Naive thymus-derived CD4-positive, alpha-beta T cell (primary cell): ENCODE measurements at places on chromosomes 2 and 18. TPM values are rescaled to one million over a fixed set of nuclear protein-coding genes. Genes with fewer than 3 reads are reported as not detected.

FAM124B gene
- not detected for polyA plus RNA-seq

OTX1 gene
- polyA plus RNA-seq, result not detected

CPS1 gene
- not detected for polyA plus RNA-seq

UCN gene
- polyA plus RNA-seq, result 0.35 TPM

TLX2 gene
- polyA plus RNA-seq, result not detected

FAM237A gene
- not detected for polyA plus RNA-seq

ONECUT2 gene
- not detected for polyA plus RNA-seq

DNA sequence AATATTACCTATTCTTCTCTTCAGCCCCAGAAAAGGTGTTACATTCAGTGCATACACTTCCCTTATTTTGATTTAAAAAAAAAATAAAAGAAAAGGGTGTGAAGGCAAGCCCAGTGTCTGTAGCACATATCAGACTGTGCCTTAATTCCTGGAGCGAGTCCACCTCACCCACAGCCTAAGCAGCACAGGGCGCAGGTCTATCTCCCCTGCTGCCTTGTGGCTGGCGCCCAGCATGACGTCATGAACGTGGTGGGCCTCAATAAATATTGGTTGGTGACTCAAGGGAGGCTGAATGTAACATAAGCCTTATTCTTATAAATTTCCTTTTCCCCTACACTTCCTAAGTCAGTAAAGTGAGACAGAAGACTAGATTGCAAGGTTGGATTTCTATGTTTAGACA, 26.4 kb downstream of the ST3GAL5 start:
- DNase-seq, result no peak

DNA sequence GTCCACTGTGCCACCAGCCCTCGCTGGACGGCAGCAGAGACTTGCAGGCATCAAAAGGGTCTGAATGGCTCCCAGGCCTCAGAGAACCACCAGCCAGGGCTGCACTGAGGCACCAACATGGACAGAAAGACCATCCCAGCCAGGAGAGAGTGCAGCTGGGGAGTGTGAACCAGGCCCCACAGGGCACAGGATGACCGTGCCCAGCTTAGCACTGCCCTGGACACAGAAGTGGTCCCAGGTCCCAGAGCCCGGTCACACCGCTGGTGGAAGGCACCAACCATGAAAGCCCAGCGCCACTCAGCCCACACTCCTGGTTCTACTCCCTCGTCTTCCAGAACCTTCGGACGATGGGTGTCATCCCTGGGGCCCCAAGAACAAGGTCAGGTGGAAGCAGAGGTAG, 20.5 kb downstream of the AQP12A start:
- no peak for DNase-seq

GRCh38 chr2:198135481-198135934, 331.1 kb downstream of the PLCL1 start:
- DNase-seq, result no peak

GRCh38 chr2:65562890-65563289, 130.5 kb upstream of the SPRED2 start:
- DNase-seq, result no peak

GRCh38 chr18:79552140-79552631, 127.4 kb upstream of the CTDP1 start:
- no peak for DNase-seq

- no peak for DNase-seq
These were observed 352.0 kb downstream of the IRS1 start for GRCh38 chr2:226447338-226448300.

DNA sequence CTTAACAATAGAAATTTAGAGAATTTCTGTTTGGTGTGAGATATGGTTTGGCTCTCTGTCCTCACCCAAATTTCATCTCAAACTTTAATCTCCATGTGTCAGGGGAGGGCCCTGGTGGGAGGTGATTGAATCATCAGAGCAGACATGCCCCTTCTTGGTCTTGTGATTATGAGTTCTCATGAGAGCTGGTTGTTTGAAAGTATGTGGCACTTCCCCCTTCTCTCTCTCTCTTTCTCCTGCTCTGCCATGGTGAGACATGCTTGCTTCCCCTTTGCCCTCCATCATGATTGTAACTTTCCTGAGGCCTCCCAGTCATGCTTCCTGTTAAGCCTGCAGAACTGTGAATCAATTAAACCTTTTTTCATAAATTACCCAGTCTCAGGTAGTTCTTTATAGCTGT, 524.7 kb upstream of the ACVR2A start:
- DNase-seq, result no peak

- no peak for DNase-seq
These were observed 72.0 kb upstream of the ZCCHC2 start for GRCh38 chr18:62450546-62451410.
